Posterior vena cava (tissue), 2 donors: ENCODE measurements at places on chromosomes 13 and 19. TPM values are rescaled to one million over a fixed set of nuclear protein-coding genes. Genes with fewer than 3 reads are reported as not detected.

The PNMA8A gene
- total RNA-seq = 7.8 TPM

The NLRP7 gene
- not detected for total RNA-seq

The CNFN gene
- 0.52 TPM for total RNA-seq

The MEIS3 gene
- 24.3 TPM for total RNA-seq

The TUBA3C gene
- not detected for total RNA-seq

The SIGLEC9 gene
- total RNA-seq = 12.6 TPM

The ACP7 gene
- total RNA-seq = not detected

The SLC7A9 gene
- not detected for total RNA-seq

The FPR1 gene
- total RNA-seq = 24.0 TPM

The DAND5 gene
- total RNA-seq = not detected

The MATK gene
- total RNA-seq = 2.8 TPM

The LILRB4 gene
- total RNA-seq = 8.7 TPM

The LGALS7 gene
- total RNA-seq = not detected

The FFAR2 gene
- 0.95 TPM for total RNA-seq

The ATXN8OS gene
- not detected for total RNA-seq

The HSPB6 gene
- total RNA-seq = 412 TPM

The TMEM221 gene
- total RNA-seq = 0.14 TPM

The KIR3DL1 gene
- total RNA-seq = not detected

The LSM4 gene
- 44.4 TPM for total RNA-seq

The SYCN gene
- total RNA-seq = not detected

The IFNL1 gene
- not detected for total RNA-seq

The EPSTI1 gene
- total RNA-seq = 8.3 TPM

The APOC4 gene
- total RNA-seq = not detected

The AKAP11 gene
- total RNA-seq = 50.3 TPM

The RASAL3 gene
- total RNA-seq = 3.7 TPM

The GARRE1 gene
- total RNA-seq = 23.3 TPM

The MCEMP1 gene
- total RNA-seq = 2.2 TPM

The PIN1 gene
- 62.4 TPM for total RNA-seq

The SHISA7 gene
- not detected for total RNA-seq

The GPR183 gene
- total RNA-seq = 12.1 TPM

The RGL3 gene
- total RNA-seq = 12.9 TPM

The ZNF667 gene
- 4.0 TPM for total RNA-seq

The TGFB1 gene
- 43.8 TPM for total RNA-seq

The PROZ gene
- not detected for total RNA-seq
